Breast epithelium (tissue), 4 donors: ENCODE measurements at places on chromosomes 13 and 19. TPM values are rescaled to one million over a fixed set of nuclear protein-coding genes. Genes with fewer than 3 reads are reported as not detected.

DNA sequence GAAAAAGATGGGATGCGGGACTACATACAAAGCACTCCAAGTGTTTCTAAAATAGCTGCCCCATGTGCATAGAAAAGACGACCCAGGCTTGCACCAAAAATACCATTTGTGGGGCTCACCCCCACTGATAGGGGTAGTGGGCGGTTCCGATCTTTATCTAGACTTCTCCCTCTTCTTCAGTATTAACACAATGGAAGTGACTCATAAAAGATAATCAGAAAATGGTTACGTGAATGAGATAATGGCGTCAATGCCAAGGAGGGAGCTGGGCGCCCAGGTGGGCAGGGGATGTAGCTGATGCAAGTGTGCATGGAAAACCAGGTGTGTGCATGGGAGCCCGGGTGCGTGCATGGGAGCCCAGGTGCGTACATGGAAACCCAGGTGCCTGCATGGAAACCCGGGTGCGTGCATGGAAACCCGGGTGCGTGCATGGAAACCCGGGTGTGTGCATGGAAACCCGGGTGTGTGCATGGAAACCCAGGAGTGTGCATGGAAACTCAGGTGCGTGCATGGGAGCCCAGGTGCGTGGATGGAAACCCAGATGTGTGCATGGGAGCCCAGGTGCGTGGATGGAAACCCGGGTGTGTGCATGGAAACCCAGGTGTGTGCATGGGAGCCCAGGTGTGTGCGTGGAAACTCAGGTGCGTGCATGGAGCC is 32.7 kb downstream of the LAMP1 start:
- no peak for DNase-seq

DNA sequence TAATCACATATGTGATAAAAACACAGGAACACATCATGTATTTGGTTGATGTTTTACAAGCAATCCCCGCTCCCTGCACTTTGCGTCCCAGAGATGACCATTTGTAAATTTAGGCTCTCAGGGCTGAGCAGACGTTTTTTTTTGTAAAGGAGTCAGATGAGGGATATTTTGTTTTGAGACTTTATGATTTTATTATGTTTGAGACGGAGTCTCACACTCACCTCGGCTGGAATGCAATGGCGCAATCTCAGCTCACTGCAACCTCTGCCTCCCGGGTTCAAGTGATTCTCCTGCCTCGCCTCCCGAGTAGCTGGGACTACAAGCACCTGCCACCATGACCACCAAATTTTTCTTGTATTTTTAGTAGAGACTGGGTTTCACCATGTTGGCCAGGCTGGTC is 1.4 kb downstream of the TLE6 start:
- DNase-seq, result no peak

DNA sequence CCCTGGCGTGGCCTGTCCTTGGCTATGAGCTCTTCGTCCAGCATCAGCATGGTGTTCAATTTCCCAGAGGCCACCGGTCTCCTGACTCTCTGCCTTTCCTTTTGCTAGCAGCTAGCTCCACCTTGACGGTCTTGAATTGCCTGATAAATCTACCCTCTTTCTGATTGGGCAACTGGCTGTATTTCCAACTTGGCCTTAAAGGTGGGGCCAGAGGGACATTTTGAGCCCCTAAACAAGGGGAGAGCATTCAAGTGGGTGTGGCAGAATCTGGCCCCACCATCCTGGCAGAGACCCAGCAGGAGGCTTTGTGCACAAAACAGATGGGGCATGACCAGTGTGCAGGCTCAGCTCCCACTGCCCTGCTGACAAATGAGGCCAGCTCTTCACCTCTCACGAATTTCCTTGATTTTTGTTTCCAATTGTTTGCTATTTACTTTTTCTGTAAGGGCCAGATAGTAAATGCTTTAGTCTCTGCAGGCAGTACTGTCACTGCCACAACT is 148.9 kb upstream of the VSTM2B start:
- DNase-seq, result no peak

DNA sequence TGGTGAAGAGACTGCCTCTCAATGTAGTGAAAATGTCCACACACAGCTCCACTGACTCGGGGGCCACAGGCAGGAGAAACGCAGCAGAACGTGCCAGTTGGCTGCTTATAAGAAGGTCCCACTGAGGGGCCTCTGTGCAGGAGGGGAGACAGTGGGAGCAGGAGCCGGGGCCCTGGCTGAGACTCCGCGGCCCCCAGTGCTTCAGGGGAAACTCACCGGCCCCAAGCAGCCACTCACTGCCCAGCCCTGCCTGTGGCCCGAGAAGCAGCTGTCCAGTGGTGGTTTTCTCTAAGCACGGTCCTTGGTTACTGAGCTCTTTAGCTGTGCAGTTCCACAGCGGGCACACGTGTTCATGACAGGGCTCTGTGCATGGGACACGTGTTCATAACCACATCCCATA is 91.9 kb upstream of the MCF2L start:
- no peak for DNase-seq

Gene SLC10A2
- total RNA-seq, result 0.33 TPM
